ENCODE measurements at places on chromosomes 6 and 20. TPM values are rescaled to one million over a fixed set of nuclear protein-coding genes. Genes with fewer than 3 reads are reported as not detected.

- no peak for DNase-seq
- H3K4me1 ChIP-seq: no peaks in the 10 kb centered on the region
- H3K4me3 ChIP-seq: no peak overlapping the region
- H3K36me3 ChIP-seq: no peaks in the 10 kb centered on the region
- H3K27me3 ChIP-seq: no peaks in the 10 kb centered on the region
- H3K27ac ChIP-seq: peak overlapping the region; percentile 12
Measured at GRCh38 chr20:17885544-17885943, 83.0 kb downstream of the SNX5 start.

The PABPC1L gene
- total RNA-seq: 17.3 TPM

DNA sequence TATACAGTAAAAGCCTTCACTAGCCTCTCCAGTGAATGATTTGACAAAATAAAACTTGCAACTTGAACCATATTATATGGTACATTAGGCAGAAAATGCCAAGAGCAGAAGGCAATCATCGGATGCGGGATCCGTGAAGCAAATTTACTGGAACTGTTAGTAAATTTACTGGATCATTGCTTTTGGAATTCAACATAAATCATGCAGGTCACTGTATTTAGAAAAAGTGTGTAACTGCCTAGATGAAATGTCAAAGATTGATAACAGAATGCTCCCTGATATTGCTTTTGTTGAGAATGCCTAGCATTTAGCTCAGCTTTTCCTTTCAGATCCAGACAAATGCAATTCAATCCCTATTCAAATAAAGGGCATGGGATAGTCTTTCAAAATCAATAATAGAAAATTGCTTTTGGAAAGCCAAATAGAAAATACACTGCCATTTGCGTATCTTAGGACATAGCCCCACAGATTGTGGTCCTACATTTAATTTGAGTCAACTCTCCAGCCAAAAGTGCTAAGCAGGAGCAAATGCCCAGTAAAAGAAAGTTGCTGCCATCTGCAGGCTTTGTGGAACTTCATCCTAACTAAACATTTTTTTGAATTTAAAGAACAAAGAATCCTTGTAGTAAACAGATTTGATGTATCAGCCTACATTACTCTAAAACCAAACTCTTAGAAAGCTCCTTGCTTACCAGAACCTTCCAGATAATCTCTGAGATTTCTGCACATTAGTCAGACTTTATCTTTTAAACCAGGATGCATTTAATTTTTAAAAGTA, 109.5 kb upstream of the HSF2 start:
- no peaks in the 10 kb centered on the region for H3K36me3 ChIP-seq
- no peaks in the 10 kb centered on the region for H3K27me3 ChIP-seq
- H3K4me1 ChIP-seq: no peaks in the 10 kb centered on the region
- no peak for DNase-seq
- H3K4me3 ChIP-seq: no peak overlapping the region

The DNMT3B gene
- 1.6 TPM for total RNA-seq

DNA sequence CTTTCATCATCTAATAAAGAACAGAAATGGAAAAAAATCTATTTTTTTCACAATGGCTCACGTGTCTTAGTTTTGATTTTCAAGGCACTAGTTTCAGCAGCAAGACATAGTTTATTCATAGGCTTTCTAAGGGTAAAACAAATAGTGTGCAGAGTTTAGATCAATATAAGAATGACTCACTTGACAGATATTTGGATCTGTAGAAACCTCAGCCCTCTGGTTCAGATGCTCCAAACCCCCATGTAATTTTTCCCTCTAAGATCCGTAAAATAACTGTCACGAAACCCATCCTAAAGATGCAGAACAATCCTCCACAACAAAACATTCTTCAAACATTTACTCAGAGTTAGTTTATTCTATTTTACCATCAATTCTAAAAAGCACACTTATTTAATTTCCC, 43.4 kb downstream of the IYD start:
- H3K4me1 ChIP-seq: no peaks in the 10 kb centered on the region
- no peak overlapping the region for H3K4me3 ChIP-seq
- no peak overlapping the region for H3K27ac ChIP-seq
- DNase-seq: no peak
- no peaks in the 10 kb centered on the region for H3K36me3 ChIP-seq
